Activated T-helper 1 cell treated with Interleukin-2 at 50 U/mL for 16 hours (primary cell): ENCODE measurements at places on chromosomes 7 and 10.

DNA sequence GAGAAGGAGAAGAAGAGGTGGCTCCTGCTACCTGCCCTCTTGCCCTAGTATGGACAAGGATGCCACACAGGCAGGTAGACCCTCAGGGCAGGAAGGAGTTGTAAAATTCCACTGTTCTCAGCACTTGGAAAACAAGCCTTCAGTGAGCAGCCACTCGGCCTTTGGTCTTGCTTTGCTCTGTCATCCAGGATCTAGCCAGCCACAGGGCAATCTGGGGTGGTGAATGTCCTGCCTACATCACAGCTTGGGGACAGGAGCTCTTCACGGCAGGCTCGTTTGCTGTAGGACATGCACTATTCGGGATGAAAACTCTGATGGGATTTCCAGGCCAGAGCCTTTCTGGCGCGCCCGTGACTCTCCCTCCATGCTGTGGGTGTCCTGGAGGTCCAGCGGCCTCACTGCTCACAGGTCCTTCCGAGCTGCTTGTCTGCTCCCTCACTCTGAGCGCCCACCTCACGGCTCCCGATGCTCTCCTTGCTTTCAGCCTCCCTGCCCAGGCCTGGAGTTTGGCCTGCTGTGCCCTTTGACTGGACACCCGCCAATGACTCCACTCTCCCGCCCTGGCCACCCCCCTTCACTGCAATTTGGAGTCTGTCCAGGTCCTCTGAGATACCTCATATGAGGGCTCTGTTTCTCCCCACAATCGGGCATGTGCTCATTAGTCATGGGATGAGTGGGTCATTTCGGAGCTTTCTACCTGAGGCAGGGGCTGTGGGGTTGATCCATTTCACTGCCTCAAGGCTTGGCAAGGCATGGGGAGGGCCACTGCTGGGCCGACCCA is 227.2 kb upstream of the GRB10 start:
- no peak for DNase-seq

GRCh38 chr7:94511718-94512117 is 2.1 kb downstream of the CASD1 start:
- DNase-seq = no peak

DNA sequence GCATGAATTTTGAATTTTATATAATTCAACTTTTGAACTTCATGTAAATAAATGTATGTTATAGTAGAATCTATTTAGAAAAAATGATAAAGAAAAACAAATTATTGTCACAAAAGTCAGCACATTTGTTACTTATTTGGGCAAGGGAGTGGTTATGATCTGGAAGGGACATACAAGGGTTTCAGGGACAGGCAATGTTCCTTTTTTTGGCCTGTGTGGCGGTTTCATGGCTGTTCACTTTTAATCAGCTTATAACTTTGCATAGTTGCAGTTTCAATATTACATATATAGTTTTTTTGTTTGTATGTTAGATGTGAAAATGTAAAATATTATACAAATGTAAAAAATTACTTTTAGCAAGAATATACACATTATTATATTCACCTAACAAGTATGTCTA is 256.2 kb downstream of the PCLO start:
- no peak for DNase-seq

DNA sequence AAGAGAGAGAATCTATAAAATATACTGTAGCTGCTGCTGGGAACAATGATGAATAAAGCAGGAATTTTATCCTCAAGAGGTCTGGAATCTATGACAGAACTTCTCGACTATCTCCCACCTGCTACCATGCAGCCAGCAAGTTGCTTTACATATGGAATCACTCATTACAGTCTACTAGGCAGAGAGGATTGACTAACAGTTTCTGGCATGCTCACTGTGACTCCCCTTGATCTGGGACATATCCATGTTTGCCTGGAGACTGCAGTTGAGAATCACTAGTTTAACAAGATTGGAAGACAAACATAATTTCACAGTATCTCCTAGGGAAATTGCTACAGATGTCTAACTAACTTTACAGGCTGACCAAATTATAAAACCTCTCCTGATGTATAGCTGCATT is 13.3 kb downstream of the GPR37 start:
- no peak for DNase-seq

GRCh38 chr10:50347394-50347802 is 96.1 kb upstream of the ASAH2 start:
- no peak for DNase-seq

GRCh38 chr7:98678215-98678614 is 61.1 kb downstream of the NPTX2 start:
- no peak for DNase-seq
